ENCODE measurements at places on chromosomes 2 and 18. TPM values are rescaled to one million over a fixed set of nuclear protein-coding genes. Genes with fewer than 3 reads are reported as not detected.
A peak's percentile ranks its signal among the peaks of the same experiment; 100 is the strongest.

Gene ABCA12
- 45.7 TPM for total RNA-seq

Gene CCDC85A
- total RNA-seq, result 2.1 TPM

- H3K27ac ChIP-seq, result peak within 1 kb of the TSS; percentile 50
- no peaks in the 10 kb centered on the region for H3K27me3 ChIP-seq
These were observed at the start of gene KLHL41 for GRCh38 chr2:169509298-169509885. KLHL41 (plus strand) TSS chr2:169509702; CDS start chr2:169509779, 77 bp downstream.

DNA sequence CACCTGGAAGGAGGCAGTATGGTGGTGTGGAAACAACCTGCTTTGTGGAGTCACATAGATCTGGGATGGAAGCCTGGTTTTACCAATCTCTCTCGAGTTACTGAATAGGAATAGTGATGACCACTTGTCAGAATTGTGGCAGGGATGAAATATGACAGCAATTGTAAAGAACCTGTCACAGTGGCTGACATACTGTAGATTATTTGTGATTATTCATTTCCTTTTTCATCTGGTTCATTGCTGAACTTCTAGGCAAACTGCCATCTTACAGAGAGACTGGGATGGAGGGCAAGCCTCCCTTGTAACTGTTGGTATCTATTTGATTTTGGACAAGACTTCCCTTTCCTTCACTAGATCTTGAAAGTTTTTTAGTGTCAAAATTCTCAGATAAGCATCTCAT is 42.0 kb downstream of the FMNL2 start:
- H3K36me3 ChIP-seq, result no peaks in the 10 kb centered on the region
- H3K27me3 ChIP-seq, result no peaks in the 10 kb centered on the region
- no peak overlapping the region for H3K27ac ChIP-seq
- no peak overlapping the region for H3K4me3 ChIP-seq

Gene PTPN4
- 13.5 TPM for total RNA-seq

Gene NETO1
- not detected for total RNA-seq

Gene SCN2A
- total RNA-seq, result 0.21 TPM

- no peak overlapping the region for H3K27ac ChIP-seq
- H3K36me3 ChIP-seq, result no peaks in the 10 kb centered on the region
- no peak for DNase-seq
- H3K27me3 ChIP-seq, result no peaks in the 10 kb centered on the region
These were observed 116.5 kb downstream of the NCK2 start for GRCh38 chr2:105861200-105861599.

Gene TWIST2
- total RNA-seq, result 5.7 TPM

Gene ANKRD62
- 0.97 TPM for total RNA-seq

Measured in esophagus squamous epithelium (tissue), 5 donors.